Kidney (tissue), 22 donors: ENCODE measurements at places on chromosomes 4 and X. TPM values are rescaled to one million over a fixed set of nuclear protein-coding genes. Genes with fewer than 3 reads are reported as not detected.
A peak's percentile ranks its signal among the peaks of the same experiment; 100 is the strongest.

The PDE6B gene
- 10.8 TPM for polyA plus RNA-seq

The NAP1L2 gene
- polyA plus RNA-seq = 11.0 TPM

The GYG2 gene
- 2.9 TPM for polyA plus RNA-seq

The DCAF4L1 gene
- 0.28 TPM for polyA plus RNA-seq

GRCh38 chr4:680928-681645, 6.7 kb downstream of the MYL5 start:
- DNase-seq = no peak

DNA sequence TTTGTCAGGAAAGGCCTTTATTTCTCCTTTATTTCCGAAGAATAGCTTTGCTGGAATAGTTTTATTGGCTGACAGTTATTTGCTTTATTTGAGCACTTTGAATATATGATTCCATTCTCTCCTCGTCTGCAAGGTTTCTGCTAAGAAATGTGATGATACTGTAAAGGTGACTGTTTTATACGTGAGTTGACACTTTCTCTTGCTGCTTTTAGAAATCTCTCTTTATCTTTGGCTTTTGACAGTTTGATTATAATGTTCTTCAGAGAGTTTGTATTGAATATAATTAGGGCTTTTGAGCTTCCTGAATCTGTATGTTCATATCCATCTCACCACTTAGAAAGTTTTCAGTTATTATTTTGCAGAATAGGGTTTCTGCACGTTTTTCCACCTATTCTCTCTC, 1003.7 kb upstream of the SLIT2 start:
- no peak for DNase-seq

- DNase-seq = no peak
Observed at GRCh38 chr4:119172223-119172622, 36.6 kb downstream of the MYOZ2 start.

DNA sequence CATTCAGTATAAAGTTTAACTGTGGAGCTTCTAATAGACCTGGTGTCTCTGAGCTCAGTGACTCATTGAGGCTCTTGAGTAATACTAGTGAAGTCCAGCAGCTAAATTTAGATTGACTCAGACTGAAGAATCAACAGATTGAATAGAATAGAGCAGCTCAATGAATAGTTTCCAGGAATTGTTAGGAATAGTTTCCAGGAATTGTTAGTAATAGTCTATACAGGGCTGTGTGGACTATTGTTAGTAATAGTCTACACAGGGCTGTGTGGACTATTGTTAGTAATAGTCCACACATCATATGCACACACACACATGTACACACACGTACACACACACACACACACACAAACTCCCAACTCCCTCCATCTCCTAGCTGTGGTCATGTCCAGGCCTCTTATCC, 3.0 kb downstream of the GIMD1 start:
- DNase-seq = no peak

- DNase-seq = peak; percentile 55
Observed at GRCh38 chr4:21476757-21477156, 471.8 kb downstream of the KCNIP4 start.
